ENCODE measurements at places on chromosomes 12 and 14. TPM values are rescaled to one million over a fixed set of nuclear protein-coding genes. Genes with fewer than 3 reads are reported as not detected.
A peak's percentile ranks its signal among the peaks of the same experiment; 100 is the strongest.

DNA sequence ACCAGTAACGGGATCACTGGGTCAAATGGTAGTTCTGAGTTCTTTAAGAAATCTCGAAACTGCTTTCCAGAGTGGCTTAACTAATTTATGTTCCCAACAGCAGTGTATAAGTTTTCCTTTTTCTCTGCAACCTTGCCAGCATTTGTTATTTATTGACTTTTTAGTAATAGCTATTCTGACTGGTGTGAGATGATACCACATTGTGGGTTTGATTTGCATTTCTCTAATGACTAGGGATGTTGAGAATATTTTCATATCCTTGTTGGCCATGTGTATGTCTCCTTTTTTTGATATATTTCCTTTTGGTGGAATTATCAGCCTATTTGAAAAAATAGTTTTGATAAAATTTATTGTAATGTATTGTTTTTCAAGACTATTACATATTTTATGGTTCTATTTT lies 701.2 kb upstream of the FBXO33 start:
- no peaks in the 10 kb centered on the region for H3K4me1 ChIP-seq
- no peaks in the 10 kb centered on the region for H3K36me3 ChIP-seq
- no peak for DNase-seq
- no peak overlapping the region for H3K4me3 ChIP-seq
- H3K27me3 ChIP-seq: no peaks in the 10 kb centered on the region
- H3K27ac ChIP-seq: no peak overlapping the region

DNA sequence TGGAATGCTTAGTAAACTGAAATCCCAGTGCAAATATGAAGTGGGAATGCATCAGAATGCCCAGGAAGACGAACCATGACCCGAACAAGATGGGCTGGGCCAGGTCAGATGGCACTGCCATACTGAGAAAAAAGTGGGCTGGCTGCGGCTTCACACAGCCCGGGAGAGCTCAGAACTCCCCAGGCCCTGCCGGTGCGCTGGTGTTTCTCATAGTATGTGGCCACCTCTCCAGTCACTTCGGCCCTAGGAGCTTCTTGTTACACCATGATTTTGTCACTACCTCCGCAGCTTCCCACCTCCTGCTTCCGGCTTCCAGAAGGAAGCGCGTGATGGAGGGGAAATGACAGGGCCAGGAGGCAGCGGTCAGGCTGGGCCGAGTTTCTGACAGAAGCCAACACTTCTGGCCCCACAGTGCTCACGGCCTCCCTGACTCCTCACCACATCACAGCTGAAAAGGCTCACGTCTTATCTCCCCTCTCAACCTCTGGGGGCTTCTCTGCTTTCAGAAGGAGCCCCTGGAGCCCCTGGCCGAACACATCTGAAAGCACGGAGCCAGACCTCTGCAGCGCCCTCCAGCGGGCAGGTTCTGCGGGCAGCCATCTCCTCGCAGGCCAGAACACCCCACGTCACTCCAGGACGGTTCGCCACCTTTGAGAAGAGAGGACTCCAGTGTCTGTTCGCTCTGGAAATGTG lies 30.7 kb downstream of the DAD1 start:
- H3K4me3 ChIP-seq: no peak overlapping the region
- H3K36me3 ChIP-seq: no peaks in the 10 kb centered on the region
- no peaks in the 10 kb centered on the region for H3K27me3 ChIP-seq
- DNase-seq: no peak
- peak overlapping the region; percentile 67 for H3K27ac ChIP-seq

DNA sequence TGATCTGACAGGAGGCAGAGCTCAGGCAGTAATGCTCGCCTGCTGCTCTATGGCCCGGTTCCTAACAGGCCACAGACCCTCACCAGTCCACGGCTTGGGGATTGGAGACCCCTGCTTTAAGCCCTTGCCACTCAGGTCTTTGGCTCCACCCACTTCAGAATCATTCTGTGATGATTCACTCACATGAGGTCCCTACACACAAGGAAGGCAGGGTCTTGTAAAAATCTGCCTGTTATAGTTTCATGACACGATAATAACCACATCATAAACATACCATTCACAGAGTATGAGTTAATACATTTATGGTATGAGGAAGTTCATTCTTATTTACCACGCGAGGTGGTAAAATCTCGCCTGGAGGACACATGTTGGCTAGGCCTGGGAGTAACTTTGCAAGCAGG lies 29.0 kb upstream of the MAX start:
- no peak for DNase-seq
- no peaks in the 10 kb centered on the region for H3K36me3 ChIP-seq
- H3K4me3 ChIP-seq: no peak overlapping the region
- no peaks in the 10 kb centered on the region for H3K27me3 ChIP-seq

DNA sequence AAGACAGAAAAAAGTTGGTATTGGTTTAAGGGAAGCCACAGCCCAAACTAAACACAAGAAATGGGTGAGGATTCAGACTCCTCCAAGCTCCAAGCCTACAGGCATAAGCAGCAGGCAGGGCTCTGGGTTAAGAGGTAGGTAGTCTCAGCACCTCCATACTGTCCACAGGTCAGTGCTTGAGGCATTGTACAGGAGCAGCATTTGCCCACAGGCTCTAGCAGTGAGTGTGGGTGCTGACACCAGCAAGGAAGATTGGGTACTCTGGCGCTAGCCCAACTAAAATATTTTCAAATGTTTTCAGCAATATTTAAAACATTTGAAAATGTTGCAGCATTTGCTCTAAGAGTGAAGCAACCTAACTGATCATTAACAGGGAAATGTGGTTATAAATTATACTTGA lies 33.1 kb downstream of the FERMT2 start:
- no peaks in the 10 kb centered on the region for H3K36me3 ChIP-seq
- DNase-seq: no peak
- H3K27me3 ChIP-seq: no peaks in the 10 kb centered on the region
- peaks cover 43% of the 10 kb centered on the region for H3K4me1 ChIP-seq
- H3K4me3 ChIP-seq: no peak overlapping the region

GRCh38 chr12:7129287-7129871 lies 690 bp upstream of the RBP5 start:
- no peak for DNase-seq
- peak overlapping the region; percentile 69 for H3K27ac ChIP-seq
- peak overlapping the region; percentile 68 for H3K4me3 ChIP-seq
- peaks cover 14% of the 10 kb centered on the region for H3K4me1 ChIP-seq
- H3K27me3 ChIP-seq: no peaks in the 10 kb centered on the region

GRCh38 chr12:116656306-116656705 lies 81.6 kb downstream of the SPRING1 start:
- DNase-seq: no peak
- H3K27ac ChIP-seq: no peak overlapping the region
- no peaks in the 10 kb centered on the region for H3K27me3 ChIP-seq
- peaks cover 20% of the 10 kb centered on the region for H3K4me1 ChIP-seq
- no peak overlapping the region for H3K4me3 ChIP-seq
- H3K36me3 ChIP-seq: no peaks in the 10 kb centered on the region

DNA sequence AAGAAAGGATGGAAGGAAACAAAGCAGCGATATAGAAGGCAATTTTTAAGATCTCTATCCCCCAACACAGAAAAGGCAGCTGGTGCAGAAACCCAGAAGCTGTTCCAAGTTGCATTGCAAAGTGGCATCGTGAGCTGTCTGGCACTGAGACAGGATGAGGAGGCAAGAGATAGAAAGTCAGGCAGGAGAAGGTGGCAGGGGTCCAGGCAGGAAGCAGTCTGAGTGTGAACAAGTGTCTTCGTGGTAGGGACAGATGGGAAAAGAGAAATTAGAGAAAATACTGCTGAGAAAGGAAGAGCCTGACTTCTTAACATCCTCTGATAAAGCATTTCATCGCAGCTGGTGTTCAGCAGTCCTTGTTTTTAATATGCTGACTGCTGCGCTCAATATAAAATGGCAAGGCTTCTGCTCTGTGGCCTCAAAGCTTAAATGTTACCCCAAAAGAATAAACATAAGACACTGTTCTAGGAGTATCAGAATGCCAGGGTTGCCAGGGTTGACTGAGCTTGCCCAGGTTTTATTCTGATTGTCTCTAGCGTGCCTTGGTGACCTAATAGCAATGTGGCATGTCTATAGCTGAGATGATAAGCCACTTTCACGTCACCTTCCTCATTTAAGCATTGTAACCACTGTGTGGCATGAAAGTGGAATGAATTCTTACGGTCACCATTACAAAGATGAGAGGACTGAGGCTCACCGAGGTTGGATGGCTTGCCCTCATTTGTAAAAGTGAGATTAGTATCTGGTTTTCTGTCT lies 397.6 kb downstream of the NUAK1 start:
- peak; percentile 37 for DNase-seq
- no peaks in the 10 kb centered on the region for H3K4me1 ChIP-seq
- no peaks in the 10 kb centered on the region for H3K27me3 ChIP-seq
- no peaks in the 10 kb centered on the region for H3K36me3 ChIP-seq
- no peak overlapping the region for H3K4me3 ChIP-seq

- no peak overlapping the region for H3K4me3 ChIP-seq
- H3K27me3 ChIP-seq: no peaks in the 10 kb centered on the region
- no peaks in the 10 kb centered on the region for H3K36me3 ChIP-seq
- DNase-seq: no peak
These were observed 300.9 kb upstream of the DCN start for GRCh38 chr12:91483471-91483985.

- no peak overlapping the region for H3K27ac ChIP-seq
- H3K4me3 ChIP-seq: no peak overlapping the region
- H3K4me1 ChIP-seq: no peaks in the 10 kb centered on the region
- no peaks in the 10 kb centered on the region for H3K36me3 ChIP-seq
- no peaks in the 10 kb centered on the region for H3K27me3 ChIP-seq
These were observed 46.2 kb downstream of the TESC start for GRCh38 chr12:117053050-117053400.

GRCh38 chr14:105065280-105066228 lies at the start of gene GPR132:
GPR132 (minus strand) TSS chr14:105065430; CDS start chr14:105055420, 10,010 bp downstream.
- H3K4me3 ChIP-seq: no peak within 1 kb of the TSS
- H3K27ac ChIP-seq: peak within 1 kb of the TSS; percentile 64
- H3K4me1 ChIP-seq: peaks cover 27% of the 10 kb centered on the region
- H3K27me3 ChIP-seq: no peaks in the 10 kb centered on the region

DNA sequence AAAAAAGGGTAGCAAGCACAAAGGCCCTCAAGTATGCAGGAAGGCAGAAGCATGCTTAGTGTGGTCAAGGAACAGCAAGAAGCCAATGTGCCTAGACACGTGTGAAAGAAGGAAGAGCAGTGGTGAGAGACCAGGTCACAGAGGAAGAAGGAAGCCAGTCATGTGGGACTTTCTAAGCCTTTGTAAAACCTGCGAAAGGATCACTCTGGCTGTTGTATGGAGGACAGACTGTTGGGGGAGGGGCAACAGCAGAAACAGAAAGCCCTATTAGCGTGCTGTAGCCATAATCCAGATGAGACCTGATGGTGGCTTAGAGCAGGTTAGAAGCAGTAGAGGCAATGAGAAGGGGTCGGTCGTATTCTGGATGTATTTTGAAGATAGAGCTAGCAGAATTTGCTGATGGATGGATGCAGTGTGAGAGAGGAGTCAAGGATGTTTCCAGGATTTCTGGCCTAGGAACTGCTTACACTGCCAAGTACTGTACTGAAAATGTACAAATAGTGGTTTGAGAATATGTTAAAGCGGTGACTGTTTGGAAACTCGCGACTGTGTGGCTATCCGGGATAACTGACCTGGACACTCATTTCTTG lies 5.7 kb upstream of the MLF2 start:
- H3K4me1 ChIP-seq: no peaks in the 10 kb centered on the region
- no peak overlapping the region for H3K4me3 ChIP-seq
- H3K27me3 ChIP-seq: no peaks in the 10 kb centered on the region
- H3K27ac ChIP-seq: no peak overlapping the region

GRCh38 chr14:41993687-41994086 lies 387.0 kb downstream of the LRFN5 start:
- H3K4me1 ChIP-seq: no peaks in the 10 kb centered on the region
- DNase-seq: no peak

- H3K27me3 ChIP-seq: no peaks in the 10 kb centered on the region
- DNase-seq: no peak
- peak overlapping the region; percentile 3 for H3K27ac ChIP-seq
- no peaks in the 10 kb centered on the region for H3K36me3 ChIP-seq
These were observed 2.2 kb downstream of the BLOC1S1 start for GRCh38 chr12:55718015-55718414.

GRCh38 chr14:71722885-71723284 lies 209.3 kb upstream of the RGS6 start:
- peaks cover 5% of the 10 kb centered on the region for H3K36me3 ChIP-seq
- no peak overlapping the region for H3K27ac ChIP-seq
- H3K27me3 ChIP-seq: no peaks in the 10 kb centered on the region
- peaks cover 6% of the 10 kb centered on the region for H3K4me1 ChIP-seq

DNA sequence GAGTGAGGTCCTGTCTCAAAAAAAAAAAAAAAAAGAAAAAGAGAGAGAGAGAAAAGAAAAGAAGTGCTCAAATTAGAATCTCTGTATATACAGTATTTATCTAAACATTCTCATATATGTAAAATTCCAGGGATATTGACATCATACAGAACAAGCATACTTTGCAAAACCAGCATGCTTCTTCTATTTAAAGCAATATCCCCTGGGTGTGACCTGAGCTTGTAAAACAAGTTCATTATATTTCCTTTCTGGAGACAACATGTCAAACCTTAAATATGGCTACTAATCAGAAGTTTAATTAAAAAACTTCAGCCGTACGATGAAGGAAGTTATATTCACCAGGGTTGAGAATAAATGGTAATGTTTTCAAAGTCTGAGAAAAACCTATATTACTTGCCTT lies 175.8 kb upstream of the HMGA2 start:
- no peak overlapping the region for H3K27ac ChIP-seq
- H3K4me3 ChIP-seq: no peak overlapping the region
- H3K4me1 ChIP-seq: no peaks in the 10 kb centered on the region
- no peaks in the 10 kb centered on the region for H3K36me3 ChIP-seq

DNA sequence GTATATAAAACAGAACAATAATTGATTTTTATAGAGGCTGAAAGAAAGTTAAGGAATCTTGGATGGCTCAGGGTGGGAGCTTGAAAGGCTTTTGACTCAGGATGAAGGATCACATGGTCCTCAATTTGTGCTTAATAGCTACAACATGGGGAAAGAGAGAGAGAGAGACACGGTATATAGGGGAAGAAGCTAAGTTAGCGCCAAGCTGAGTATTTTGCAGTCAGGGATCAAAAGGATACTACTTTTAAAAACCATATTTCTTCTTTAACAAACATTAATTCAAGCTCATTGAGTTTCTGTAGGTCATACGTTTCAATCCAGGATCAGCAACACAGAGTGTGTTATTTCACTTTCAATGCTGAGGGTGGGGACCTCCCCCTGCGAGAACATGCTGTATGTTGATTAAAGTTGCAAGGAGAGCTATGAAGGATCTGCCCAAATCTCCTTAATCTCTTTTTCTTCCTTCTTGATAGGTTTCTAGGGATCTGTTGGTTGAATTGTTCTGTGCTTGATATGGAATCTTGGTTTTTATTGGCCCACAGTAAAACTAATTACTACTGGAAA lies 133.1 kb upstream of the NUDT4 start:
- DNase-seq: no peak
- no peak overlapping the region for H3K4me3 ChIP-seq
- no peaks in the 10 kb centered on the region for H3K36me3 ChIP-seq
- H3K27ac ChIP-seq: peak overlapping the region; percentile 76

GRCh38 chr14:36397357-36397756 lies 76.9 kb upstream of the MBIP start:
- H3K4me1 ChIP-seq: peaks cover 16% of the 10 kb centered on the region
- H3K36me3 ChIP-seq: no peaks in the 10 kb centered on the region
- H3K27ac ChIP-seq: no peak overlapping the region
- no peaks in the 10 kb centered on the region for H3K27me3 ChIP-seq

MYO1H gene
- 0.67 TPM for total RNA-seq

ACTR10 gene
- total RNA-seq: 59.8 TPM

PGF gene
- 57.7 TPM for total RNA-seq

A2M gene
- total RNA-seq: 124 TPM

FAIM2 gene
- 3.0 TPM for total RNA-seq

NRL gene
- 6.5 TPM for total RNA-seq
